ENCODE measurements at places on chromosomes 2 and 18. TPM values are rescaled to one million over a fixed set of nuclear protein-coding genes. Genes with fewer than 3 reads are reported as not detected.

Gene PIEZO2
- 8.0 TPM for total RNA-seq

- DNase-seq, result no peak
Observed at GRCh38 chr2:41994233-41994637, 53.6 kb upstream of the PKDCC start.

GRCh38 chr2:88669482-88670214, 21.8 kb upstream of the RPIA start:
- DNase-seq, result no peak

Gene ANKRD23
- total RNA-seq, result 5.9 TPM

Gene TCF4
- total RNA-seq, result 1,429 TPM

DNA sequence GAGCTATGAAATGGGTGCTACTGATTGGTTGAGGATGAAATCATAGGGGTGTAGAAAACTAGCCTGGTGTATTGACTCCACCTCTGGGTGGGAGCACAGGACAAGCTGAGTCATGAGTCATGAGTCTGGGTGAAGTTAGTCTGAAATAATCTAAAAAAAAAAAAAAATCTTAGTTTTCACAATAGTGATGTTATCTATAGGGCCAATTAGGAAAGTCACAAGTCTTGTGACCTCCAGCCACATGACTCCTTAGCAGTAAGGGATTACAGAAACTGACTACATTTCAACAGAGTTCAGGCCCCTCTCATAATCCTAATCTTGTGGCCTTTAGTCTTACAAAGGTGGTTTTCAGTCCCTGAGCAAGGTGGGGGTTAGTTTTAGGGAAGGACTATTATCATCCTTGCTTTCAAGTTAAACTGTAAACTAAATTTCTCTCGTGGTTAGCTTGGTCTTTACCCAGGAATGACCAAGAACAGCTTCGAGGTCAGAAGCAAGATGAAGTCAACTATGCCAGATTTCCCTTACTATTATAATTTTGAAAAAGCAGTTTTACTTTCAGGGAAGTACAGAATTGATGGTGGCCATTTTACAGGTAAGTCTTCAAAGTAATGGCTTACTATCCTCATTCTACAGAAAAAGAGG, 338.0 kb upstream of the GYPC start:
- DNase-seq, result no peak

DNA sequence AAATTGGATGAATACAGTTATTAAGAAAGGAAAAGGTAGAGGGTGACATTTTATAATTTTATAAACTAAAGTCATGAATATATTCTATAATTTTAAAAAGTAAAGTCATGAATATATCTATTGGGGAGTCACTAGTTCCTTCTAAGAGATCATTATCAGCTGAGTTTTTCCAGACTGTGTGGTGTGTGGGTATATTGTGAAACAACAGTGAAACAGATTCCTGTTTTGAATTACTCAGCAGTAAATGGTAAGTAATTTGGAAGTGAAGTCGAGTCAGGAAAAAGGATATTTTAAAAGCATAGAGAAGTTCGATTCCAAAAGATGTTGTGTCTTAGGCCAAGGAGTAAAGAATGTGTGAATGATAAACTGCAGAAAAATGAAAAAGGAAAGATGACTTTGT, 1018.2 kb upstream of the NXPH2 start:
- no peak for DNase-seq

Gene INPP5D
- 2.5 TPM for total RNA-seq

DNA sequence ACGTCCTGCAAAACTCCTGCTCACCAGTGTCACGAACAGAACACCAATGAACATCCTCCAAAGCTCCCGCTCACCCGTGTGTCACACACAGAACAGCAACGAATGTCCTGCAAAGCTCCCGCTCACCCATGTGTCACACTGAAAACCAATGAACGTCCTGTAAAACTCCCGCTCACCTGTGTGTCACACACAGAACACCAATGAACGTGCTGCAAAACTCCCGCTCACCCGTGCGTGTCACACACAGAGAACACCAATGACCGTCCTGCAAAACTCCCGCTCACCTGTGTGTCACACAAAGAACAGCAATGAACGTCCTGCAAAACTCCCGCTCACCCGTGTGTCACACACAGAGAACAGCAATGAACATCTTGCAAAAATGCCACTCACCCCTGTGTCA, 20.5 kb upstream of the FAM110C start:
- no peak for DNase-seq

Gene STPG4
- total RNA-seq, result 0.78 TPM

Gene CTLA4
- total RNA-seq, result not detected

GRCh38 chr2:186737732-186738508, 44.1 kb downstream of the FAM171B start:
- peak; percentile 13 for DNase-seq

- DNase-seq, result no peak
Observed at GRCh38 chr2:214591366-214591765, 180.5 kb downstream of the VWC2L start.

- no peak for DNase-seq
Observed at GRCh38 chr2:59804732-59805131, 748.7 kb downstream of the BCL11A start.

Gene CD8A
- total RNA-seq, result 1.1 TPM

- DNase-seq, result no peak
Observed at GRCh38 chr2:11659115-11659475, 10.9 kb downstream of the NTSR2 start.

DNA sequence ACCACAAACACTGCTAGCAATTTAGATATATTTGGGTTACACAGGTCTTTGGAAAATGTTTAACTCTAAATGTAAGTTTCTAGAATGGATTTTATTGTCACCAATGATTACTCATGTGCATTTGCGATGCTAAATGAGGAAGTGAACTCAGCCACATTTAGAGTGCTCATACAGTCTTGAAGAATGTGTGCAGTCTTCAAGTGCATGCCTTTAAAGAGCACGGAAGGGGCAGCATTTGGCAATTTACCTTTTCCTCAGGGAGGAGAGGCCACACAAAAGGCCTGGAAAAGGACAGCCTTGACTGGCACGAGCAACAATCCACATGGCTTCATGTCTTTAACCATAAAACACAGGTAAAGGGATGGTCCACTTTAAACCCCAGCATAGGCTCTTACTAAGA, 78.5 kb upstream of the STK17B start:
- DNase-seq, result no peak

DNA sequence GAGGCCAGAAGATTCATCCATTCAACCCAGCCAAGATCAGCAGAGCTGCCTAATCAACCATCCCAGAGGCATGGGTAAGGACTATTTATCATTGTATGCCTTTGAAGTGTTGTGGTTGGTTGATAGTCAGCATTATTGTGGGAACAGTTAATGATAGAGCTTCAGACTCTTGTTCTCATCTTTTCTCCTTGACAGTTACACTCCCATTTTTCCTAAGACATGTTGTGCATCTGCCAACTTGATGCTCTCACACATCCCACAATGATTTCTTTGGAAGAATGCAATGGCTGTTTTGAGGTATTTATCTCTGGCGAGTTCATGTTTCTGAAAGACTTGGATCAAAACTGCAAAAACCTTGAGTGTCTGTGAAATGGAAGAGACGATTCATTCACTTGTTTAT, 55.4 kb downstream of the FASTKD2 start:
- no peak for DNase-seq

- no peak for DNase-seq
Observed at GRCh38 chr2:191049728-191050639, 36.0 kb upstream of the STAT1 start.

Gene RIT2
- total RNA-seq, result 21.8 TPM

- no peak for DNase-seq
Observed at GRCh38 chr2:187890690-187891089, 336.5 kb upstream of the TFPI start.
